Naive thymus-derived CD4-positive, alpha-beta T cell (primary cell): ENCODE measurements at places on chromosomes 4 and X. TPM values are rescaled to one million over a fixed set of nuclear protein-coding genes. Genes with fewer than 3 reads are reported as not detected.

TCEAL5 gene
- polyA plus RNA-seq: not detected

FREM3 gene
- polyA plus RNA-seq: not detected

S100P gene
- not detected for polyA plus RNA-seq

SCML1 gene
- 6.8 TPM for polyA plus RNA-seq

SRPK3 gene
- not detected for polyA plus RNA-seq

IRS4 gene
- polyA plus RNA-seq: not detected

USP17L5 gene
- polyA plus RNA-seq: not detected

RTL9 gene
- not detected for polyA plus RNA-seq

ITM2A gene
- 639 TPM for polyA plus RNA-seq

GLOD5 gene
- not detected for polyA plus RNA-seq

APLN gene
- not detected for polyA plus RNA-seq

HOPX gene
- polyA plus RNA-seq: 6.2 TPM

CAPN6 gene
- polyA plus RNA-seq: not detected

PORCN gene
- 11.5 TPM for polyA plus RNA-seq

PAGE4 gene
- polyA plus RNA-seq: not detected

CSN1S1 gene
- not detected for polyA plus RNA-seq

FABP2 gene
- polyA plus RNA-seq: not detected

CABS1 gene
- polyA plus RNA-seq: not detected

MAGEA2 gene
- polyA plus RNA-seq: not detected

IL1RAPL1 gene
- polyA plus RNA-seq: not detected

TRAM1L1 gene
- not detected for polyA plus RNA-seq

NUDT9 gene
- 22.8 TPM for polyA plus RNA-seq

RPGR gene
- polyA plus RNA-seq: 4.8 TPM

MUC7 gene
- polyA plus RNA-seq: not detected

NPY1R gene
- polyA plus RNA-seq: not detected

RHOXF2 gene
- not detected for polyA plus RNA-seq

OR13H1 gene
- polyA plus RNA-seq: not detected

XPNPEP2 gene
- polyA plus RNA-seq: not detected

TASL gene
- polyA plus RNA-seq: 1.8 TPM

ADGRG4 gene
- polyA plus RNA-seq: not detected
